ENCODE measurements at places on chromosomes 4 and X. TPM values are rescaled to one million over a fixed set of nuclear protein-coding genes. Genes with fewer than 3 reads are reported as not detected.
A peak's percentile ranks its signal among the peaks of the same experiment; 100 is the strongest.

GRCh38 chr4:131370846-131371245 is 1778.2 kb upstream of the PCDH10 start:
- DNase-seq: no peak

GRCh38 chrX:9414416-9414815 is 50.4 kb upstream of the TBL1X start:
- DNase-seq: no peak

The DAPP1 gene
- 2.4 TPM for polyA plus RNA-seq

The THAP9 gene
- 7.9 TPM for polyA plus RNA-seq

GRCh38 chr4:25575611-25576010 is 80.0 kb upstream of the SLC34A2 start:
- DNase-seq: no peak

The DUSP21 gene
- polyA plus RNA-seq: not detected

The CXCL1 gene
- 7.5 TPM for polyA plus RNA-seq

- peak; percentile 45 for DNase-seq
These were observed 22.1 kb downstream of the LUZP4 start for GRCh38 chrX:115311601-115312001.

DNA sequence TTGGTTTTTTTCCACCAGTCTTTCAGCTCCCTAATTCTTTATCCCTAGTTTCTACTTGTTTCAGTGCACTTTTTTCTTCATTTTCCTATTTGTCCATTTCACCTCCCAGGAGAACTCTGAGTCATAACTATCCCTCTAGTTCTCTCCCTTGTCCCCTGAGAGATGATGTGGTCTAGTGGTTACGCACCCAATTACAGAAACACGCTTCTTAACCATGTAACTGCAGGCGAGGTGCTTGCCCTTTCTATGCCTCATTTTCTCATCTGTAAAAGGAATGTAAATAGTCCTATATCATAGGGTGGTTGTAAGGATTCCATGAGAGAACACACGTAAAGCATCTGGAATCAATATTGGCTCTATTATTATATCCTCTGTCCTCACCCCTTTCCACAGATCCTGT is 8.8 kb upstream of the GRPR start:
- no peak for DNase-seq

All from small intestine (tissue), 16 donors.